Left colon (tissue), 2 donors: ENCODE measurements at places on chromosomes 12 and 14.

- no peak for DNase-seq
Measured at GRCh38 chr14:105929327-105930081, 403.1 kb downstream of the TMEM121 start.

GRCh38 chr12:30859226-30859625, 67.3 kb upstream of the TSPAN11 start:
- DNase-seq = no peak

DNA sequence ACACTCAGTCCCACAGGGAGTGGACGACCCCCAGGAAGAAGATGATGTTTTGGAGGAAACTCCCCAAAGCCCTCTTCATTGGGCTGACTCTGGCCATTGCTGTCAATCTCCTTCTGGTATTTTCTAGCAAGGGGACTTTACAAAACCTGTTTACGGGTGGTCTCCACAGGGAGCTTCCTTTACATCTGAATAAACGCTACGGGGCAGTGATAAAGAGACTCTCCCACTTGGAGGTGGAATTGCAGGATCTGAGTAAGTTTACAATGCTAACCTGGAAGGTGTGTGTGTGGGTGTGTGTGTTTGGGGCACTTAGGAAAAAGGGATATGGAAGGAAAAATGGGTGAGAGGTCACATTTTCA, 416 bp downstream of the GALNT8 start:
- DNase-seq = peak; percentile 42

- no peak for DNase-seq
Measured at GRCh38 chr14:87643005-87643404, 350.0 kb downstream of the GALC start.

DNA sequence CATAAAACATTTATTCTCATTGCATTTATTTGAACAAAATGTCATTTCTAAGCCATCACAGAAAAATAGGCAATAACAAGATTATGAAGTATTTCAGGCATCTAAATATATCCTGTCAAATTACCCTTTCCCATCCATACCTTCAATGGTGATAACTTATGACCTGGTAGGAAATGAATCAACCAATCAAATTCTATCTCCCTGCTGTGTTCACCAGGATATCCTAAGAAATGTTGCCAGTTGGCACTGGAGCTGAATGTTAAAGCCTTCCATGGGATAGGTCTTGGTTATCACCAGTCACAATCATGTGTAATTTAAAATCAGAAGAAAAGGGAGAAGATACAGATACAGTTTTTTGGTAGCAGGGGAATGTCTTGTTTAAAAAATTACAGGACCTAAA, 23.7 kb downstream of the BMP4 start:
- DNase-seq = no peak

- DNase-seq = no peak
Measured at GRCh38 chr12:31900271-31900670, 58.9 kb upstream of the RESF1 start.

- no peak for DNase-seq
Measured at GRCh38 chr12:5429741-5430557, 2.0 kb upstream of the NTF3 start.

- DNase-seq = no peak
Measured at GRCh38 chr12:49678711-49679110, 28.5 kb downstream of the FMNL3 start.

DNA sequence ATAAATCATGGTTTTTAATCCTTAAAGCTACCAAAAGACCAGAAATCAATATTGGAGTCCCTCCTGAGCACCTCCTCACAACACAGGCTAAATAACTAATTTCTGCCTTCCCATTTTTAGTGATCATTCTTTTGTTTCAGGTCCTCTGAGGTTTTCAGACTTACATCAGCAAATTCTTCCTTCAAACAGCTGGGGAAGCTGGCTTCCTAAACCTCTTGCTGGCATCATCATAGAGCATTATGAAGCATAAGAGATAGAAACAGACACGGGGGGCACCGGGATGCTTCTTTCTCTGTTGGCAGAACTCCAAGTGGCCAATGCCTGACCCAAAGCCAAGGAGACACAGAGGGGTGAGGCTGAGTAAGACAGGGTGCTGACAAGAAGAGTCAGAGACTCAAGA, 47.9 kb upstream of the DBX2 start:
- no peak for DNase-seq
